ENCODE measurements at places on chromosomes 16 and 17. TPM values are rescaled to one million over a fixed set of nuclear protein-coding genes. Genes with fewer than 3 reads are reported as not detected.

PERCC1 gene
- total RNA-seq, result not detected

P4HB gene
- total RNA-seq, result 1,089 TPM

CEMP1 gene
- 0.46 TPM for total RNA-seq

KRT16 gene
- total RNA-seq, result 53.1 TPM

BCAR1 gene
- 49.3 TPM for total RNA-seq

KRT9 gene
- not detected for total RNA-seq

TPPP3 gene
- total RNA-seq, result not detected

CCDC200 gene
- not detected for total RNA-seq

TBC1D3E gene
- total RNA-seq, result not detected

ERCC4 gene
- total RNA-seq, result 4.9 TPM

CDH5 gene
- total RNA-seq, result not detected

HOXB8 gene
- total RNA-seq, result not detected
